ENCODE measurements at places on chromosomes 1 and 21.
A peak's percentile ranks its signal among the peaks of the same experiment; 100 is the strongest.

- DNase-seq = no peak
Observed at GRCh38 chr1:224059897-224060427, 53.9 kb upstream of the FBXO28 start.

DNA sequence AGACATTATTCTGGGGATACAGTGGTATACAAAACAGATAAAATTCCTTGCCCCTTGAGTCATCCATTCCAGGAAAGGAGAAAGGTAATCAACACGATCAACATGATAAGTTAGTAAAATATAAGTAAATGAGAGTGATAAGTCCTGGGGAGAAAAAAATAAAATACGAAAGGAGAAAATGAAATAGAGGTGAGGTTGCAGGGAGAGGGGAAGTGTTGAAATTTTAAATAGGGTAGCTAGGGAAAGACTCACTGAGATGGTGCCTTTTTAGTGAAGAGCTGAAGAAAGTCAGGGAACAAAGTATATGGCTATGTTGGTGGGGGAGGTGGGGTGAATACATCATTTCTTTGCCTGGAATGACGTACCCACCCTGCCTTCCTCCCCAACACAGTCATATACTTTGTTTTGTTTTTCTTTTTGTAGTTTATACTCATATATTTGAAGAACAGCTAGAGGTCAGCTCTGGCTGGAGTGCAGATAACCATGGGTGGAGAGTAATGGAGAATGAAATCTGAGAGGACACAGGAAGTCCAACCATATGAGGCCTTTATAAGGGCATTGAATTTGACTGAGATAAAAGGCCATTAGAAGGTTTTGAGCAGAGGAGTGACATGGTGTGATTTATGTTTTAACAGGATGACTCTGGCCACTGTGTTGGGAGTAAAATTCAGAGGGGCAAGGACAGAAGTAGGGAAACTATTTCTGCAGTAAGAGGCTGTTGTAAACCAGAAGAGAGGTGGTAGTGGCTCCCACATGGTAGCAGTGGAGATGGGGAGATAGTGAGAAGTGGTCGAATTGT lies 54.8 kb downstream of the OSBPL9 start:
- DNase-seq = peak; percentile 82

- DNase-seq = no peak
Observed at GRCh38 chr1:40226192-40226591, 21.5 kb upstream of the TMCO2 start.

DNA sequence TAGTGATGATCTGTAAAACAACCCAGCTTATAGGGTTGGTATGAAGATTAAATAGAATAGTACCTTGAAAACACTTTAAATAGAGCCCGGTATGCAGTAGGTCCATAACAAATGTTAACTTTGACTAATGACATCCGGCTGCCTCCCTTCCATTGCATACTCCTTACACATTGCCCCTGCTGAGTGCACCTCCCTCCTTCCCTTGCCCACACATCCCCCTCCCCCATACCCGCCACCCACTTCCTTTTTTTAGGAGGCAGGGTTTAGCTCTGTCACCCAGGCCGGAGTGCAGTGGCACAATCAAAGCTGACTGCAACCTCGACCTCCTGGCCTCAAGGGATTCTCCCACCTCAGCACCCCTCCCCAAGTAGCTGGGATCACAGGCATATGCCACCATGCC lies 24.4 kb upstream of the ZC3H12A start:
- DNase-seq = no peak

DNA sequence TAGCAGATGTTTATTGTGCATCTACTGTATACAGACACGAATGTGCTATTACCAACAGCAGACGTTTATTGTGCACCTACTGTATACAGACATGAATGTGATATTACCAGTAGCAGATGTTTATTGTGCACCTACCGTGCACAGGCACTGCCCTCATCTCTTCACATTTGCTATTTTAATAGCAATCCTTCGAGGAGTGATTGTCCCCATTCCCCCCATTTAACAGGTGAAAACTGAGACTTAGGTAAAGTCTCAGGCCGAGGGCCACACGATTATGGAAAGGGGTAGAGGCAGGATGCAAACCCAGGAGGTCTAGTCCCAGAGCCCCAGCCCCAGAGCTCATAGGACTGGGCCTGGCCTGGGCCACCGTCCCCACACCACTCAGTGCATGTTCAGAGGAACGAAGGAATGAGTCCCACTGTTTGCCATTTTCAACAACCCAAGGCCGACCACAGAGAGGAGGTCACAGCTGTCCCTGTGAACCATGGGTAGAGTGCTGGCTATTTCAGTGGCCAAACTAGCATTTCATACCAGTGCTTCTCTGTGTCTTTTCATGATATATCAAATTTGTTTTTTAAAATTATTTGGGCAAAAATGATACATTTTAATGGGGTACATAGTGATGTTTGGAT lies 114.4 kb upstream of the TMEM51 start:
- no peak for DNase-seq

DNA sequence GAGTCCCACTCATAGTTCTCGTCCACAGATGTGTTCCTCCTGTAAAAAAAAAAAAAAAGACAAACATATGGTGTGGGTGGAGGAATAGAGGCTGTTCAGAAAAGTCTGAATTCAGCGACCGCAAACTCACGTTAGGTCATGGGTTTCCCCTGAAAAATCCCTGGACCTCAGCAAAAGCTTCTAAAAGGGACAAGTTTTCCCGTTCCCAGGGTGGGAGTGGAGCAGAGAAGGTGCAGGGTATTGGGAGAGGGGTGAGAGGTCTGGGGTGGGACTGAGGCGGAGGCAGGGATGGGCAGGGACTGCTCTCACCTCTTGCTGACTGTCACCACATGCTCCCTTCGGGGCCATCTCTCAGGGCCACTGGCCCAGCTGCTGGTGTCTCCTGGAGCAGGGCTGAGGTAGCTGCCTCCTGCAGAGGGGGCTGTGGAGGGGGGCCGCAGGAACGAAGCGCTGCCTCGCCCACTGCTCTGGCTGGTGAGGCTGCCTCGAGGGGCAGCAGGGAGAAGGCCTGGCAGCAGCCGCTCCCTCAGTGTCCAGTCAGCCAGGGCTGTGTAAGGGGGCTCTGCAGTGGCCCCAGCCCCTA lies 2.6 kb upstream of the TAGLN2 start:
- DNase-seq = no peak

- DNase-seq = peak; percentile 25
Observed at GRCh38 chr1:177170756-177171535, at the start of gene BRINP2. Gene BRINP2 (plus strand): TSS chr1:177170958. CDS start chr1:177229877, 58,919 bp downstream.

- DNase-seq = no peak
Observed at GRCh38 chr21:34782506-34783360, 113.9 kb downstream of the CLIC6 start.

Data from EL (cell line).